Ammon's horn (tissue), 1 donor: ENCODE measurements at places on chromosomes 7 and 10.

- no peak for DNase-seq
Measured at GRCh38 chr7:105712877-105713276, 131.6 kb upstream of the EFCAB10 start.

- no peak for DNase-seq
Measured at GRCh38 chr10:24202181-24202570, 6.8 kb upstream of the KIAA1217 start.

GRCh38 chr10:6170638-6171037, 32.1 kb upstream of the PFKFB3 start:
- DNase-seq, result no peak

- DNase-seq, result no peak
Measured at GRCh38 chr10:33799281-33799943, 464.9 kb upstream of the NRP1 start.

DNA sequence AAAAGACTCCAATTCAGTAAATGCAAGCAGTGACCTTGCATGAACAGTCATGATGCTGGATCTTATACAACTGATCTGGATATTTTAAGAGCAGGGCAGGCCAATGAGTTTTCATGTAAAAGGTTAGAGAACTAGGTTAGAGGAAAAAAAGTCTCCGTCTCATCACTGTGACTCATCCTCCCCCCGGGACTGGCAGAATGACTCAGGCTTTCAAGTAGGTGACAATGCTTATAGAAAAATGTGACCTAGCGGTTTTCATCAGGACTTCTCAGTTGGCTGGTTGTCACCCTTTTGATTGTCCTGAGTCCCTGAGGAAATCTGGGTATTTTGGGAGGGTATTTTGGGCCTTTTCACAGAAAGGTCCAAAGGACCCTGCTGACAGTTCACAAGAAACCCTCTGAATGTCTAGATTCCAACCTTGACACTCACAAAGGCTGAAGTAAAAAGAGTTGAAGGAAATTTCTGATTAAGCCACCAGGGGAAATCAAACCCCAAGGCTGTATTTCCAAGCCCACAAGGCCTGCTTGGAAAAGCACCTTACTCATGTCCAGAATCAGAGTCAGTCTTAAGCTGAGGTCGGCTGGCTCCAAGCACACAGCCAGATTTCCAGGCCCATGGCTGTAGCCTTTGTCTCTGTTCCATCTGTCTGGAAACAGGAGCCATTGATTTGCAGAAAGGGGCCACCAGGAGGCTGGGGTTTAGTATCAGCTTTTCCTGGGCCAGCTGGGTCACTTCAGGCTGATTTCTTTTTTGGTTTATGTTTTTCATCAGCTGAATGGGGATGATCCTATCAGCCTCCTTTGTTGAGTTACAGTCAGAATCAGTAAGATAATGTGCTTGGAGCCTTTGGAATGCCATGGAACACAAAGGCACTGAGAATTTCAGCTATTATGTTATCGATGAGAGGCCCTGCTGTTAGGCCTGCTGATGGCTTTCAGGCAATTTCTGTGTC, 226.4 kb upstream of the HABP2 start:
- DNase-seq, result no peak

- peak; percentile 81 for DNase-seq
Measured at GRCh38 chr10:113520690-113521474, 32.0 kb upstream of the HABP2 start.
